ENCODE measurements at places on chromosomes 16 and 17.

DNA sequence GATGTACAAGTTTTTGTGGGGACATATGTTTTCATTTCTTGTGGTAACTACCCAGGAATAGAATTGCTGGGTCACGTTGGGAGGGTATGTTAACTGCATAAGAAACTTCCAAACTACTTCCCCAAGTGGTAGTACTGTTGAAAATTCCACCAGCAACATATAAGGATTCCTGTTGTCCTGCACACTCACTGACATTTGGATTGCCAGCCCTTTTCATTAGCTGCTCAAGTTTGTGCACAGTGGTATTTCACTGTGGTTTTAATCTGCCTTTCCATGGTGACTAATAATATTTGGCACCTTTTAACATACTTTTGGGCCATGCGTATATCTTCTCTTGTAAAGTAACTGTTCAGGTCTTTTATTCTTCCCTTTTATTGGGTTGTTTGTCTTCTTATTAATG lies 103.3 kb downstream of the GNAO1 start:
- no peak for DNase-seq

GRCh38 chr17:76405607-76405966 lies 21.2 kb downstream of the SPHK1 start:
- DNase-seq, result no peak

DNA sequence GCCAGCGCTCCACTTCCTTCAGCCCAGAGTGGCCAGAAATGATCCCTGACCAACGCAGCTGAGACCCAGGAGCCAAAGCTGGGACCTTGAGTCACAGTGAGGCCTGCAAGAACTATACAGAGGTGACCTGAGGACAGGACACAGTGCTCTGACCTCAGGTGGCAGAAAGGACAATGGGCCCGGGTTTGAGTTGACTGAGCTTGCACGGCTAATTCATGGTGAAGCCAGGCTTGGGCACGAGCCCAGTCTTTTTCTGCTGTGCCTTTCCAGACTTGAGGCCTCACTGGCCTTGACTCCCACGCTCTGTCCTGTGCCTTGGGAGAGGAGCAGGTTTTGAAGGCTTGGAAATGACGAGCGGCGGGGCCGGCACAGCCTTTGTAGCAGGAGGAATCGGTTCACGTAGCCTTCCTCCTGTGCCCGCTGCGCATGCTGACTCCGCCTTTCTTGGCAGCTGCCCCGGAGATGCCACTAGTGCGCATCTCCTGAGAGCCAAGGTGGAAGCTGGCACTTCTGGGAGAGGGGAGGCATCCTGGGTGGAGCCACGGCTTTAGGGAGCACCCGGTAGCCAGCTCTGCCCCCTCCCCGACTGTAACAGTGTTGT lies 34.9 kb downstream of the NDEL1 start:
- DNase-seq, result no peak

- DNase-seq, result no peak
Measured at GRCh38 chr17:35742496-35742895, 10.5 kb downstream of the GAS2L2 start.

- DNase-seq, result no peak
Measured at GRCh38 chr16:75208861-75209505, 2.0 kb upstream of the CTRB2 start.

DNA sequence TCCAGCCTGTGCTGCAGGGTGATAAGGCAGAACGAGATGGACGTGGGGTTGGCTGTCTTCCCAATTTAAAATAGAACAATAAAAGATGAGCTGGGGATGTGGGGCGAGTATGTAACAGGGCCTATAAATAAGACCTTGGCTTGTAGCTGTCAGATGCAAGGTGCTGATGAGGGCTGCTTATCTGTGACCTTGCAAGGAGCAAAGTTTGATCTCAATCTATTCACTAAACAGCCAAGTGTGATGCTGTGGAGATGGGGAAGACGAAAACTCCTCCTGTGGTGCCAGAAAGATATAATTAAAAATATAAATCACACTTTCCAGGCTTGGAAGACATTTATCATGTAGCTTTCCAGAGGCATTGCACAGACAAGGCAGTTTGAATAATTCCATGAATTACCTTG lies 26.7 kb upstream of the TEX2 start:
- no peak for DNase-seq

DNA sequence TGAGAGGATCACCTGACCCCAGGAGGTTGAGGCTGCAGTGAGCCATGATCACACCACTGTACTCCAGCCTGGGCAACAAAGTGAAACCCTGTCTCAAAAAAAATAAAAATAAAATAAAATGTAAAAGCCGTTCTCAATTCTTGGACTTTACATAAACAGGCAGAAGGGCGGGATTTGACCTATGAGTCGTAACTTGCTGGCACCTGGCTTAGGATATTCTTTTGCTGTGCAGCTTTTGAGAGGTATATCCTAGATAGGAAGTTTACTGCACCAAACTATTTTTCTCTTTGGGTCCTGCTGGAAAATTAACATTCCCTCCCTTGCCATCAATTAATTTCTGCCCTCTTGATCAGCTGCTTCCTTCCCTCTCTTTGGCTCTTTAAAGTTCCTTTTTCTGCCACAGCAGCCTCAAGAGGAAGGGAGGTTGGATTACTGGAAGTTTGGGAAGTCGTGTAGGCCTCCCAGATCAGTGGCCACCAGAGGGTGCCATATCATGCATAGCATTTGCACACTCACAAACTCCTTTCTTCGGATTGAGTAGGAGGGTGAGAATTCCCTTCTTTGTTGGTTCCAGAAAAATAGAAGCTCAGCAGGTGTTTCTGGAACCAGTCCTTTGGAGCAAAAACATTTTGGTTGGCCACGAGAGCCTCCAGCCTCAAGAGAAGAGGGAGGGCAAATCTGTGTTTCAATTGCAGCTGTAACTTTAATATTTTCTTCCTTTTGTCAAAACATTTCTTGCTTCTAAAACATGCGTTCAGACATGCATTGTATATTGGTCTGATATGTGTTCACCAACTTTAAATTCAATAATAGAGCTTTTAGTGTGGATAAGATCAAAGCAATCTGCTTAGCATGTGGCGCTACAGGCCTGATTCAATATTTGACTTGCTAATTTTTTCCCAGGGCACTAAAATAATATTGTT lies 147.3 kb downstream of the CCDC182 start:
- DNase-seq, result peak; percentile 82

DNA sequence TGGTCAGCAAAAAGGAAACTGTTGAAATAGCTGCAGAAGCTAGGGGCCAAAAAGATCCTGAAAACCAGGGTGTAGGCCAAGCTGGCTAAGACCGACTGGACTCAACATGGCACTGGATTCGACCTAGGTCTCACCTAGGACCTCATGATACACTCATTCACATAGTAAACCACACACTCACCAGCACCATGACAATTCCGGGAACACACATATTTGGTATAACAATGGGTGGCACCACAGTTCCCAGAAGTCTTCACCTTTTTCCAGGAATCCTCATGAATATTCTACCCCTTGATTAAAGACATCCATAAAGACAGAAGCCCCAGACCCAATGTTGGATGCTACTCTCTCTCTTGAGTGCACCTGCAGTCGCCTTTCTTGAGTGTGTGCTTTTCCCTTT lies 460.1 kb downstream of the TMEM114 start:
- DNase-seq, result no peak

- no peak for DNase-seq
Measured at GRCh38 chr17:81934850-81935708, 2.0 kb downstream of the PYCR1 start.

GRCh38 chr17:63978272-63979200 lies 5.8 kb upstream of the SCN4A start:
- no peak for DNase-seq

DNA sequence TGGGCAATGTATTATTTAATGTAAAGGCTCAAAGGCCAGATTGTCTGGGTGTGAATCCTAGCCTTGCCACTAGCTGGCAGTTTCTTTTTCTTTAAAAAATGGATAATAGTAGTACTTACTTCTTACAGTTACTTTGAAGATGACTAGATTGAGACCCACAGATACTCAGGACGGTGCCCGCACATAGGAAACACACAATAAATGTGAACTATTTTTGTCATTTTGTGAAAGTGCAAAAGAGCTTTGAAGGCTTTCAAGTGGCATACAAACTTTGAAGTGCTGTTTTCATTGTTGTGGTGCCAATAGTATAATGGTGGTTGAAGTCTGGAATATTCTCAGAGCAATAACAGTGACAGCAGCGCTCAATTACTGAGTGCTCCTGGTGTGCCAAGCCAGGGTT lies 63.6 kb downstream of the OTOA start:
- DNase-seq, result no peak

DNA sequence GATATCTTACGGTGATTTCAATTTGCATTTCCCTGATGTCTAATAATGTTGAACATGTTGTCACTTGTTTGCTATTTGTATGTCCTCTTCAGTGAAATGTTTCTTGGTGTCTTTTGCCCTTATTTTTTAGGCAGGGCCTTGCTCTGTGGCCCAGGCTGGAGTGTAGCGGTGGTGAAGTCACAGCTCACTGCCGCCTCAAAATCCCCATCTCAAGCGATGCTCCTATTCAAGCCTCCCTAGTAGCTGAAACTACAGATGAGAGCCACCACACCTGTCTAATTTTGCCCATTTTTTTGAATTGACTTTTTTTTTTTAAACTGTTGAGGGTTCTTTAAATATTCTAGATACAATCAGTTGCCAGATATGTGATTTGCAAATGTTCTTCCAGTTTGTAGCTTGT lies 8.3 kb downstream of the UBE2G1 start:
- DNase-seq, result no peak

GRCh38 chr16:85205747-85206471 lies 93.6 kb upstream of the CIBAR2 start:
- no peak for DNase-seq

DNA sequence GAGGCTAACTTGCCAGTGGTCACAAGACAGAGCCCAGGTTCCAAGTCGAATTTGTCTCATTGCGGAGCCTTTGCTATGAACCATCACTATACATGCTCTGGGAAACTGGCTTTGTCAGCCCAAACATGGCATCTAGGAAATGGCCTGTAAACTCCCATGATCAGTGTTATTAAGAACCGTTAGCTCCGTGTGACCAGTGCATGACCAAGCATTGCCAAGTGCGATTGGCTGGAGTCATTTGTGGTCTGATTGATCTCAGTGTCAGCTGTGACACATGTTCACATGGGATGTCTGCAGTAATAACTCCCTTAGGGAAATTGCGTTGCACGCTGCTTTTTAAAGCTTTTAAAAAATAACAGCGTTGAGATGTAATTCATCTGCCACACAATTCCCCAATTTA lies 18.6 kb upstream of the CDH3 start:
- no peak for DNase-seq

GRCh38 chr17:45429339-45430005 lies 3.2 kb downstream of the ARHGAP27 start:
- no peak for DNase-seq

DNA sequence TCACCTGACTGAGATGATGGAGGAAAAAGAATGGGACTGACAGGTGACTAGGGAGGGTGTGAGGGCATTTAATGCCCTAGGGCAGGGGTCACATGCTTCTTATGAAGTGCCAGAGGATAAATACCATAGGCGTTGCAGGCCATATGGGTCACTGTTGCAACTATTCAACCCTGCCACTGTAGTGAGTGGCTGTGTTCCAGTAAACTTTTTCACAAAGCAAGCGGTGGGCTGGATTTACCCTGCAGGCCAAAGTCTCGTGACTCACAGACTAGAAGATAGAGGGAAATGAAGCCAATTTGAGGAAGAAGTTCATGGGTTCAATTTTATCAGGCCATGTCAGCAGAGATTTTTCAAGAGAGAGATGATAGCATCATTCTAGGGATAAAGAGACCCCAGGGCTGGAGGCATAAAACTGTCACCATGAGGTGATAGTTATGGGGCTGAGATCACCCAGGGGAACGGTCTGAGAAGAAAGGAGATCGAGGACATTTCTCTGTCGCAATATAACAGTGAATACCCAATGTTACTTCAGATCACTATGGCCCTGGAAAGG lies 8.6 kb downstream of the ARHGAP17 start:
- no peak for DNase-seq

All from HuH-7.5 (cell line).